Stomach (tissue), 19 donors: ENCODE measurements at places on chromosomes 11 and 22. TPM values are rescaled to one million over a fixed set of nuclear protein-coding genes. Genes with fewer than 3 reads are reported as not detected.

GRCh38 chr11:62574363-62575071 lies 826 bp upstream of the EEF1G start:
- peak overlapping the region; percentile 93 for H3K27ac ChIP-seq
- peaks cover 45% of the 10 kb centered on the region for H3K4me1 ChIP-seq
- H3K4me3 ChIP-seq: peak overlapping the region; percentile 74
- H3K36me3 ChIP-seq: peaks cover 68% of the 10 kb centered on the region
- H3K27me3 ChIP-seq: no peaks in the 10 kb centered on the region

LINC01488 gene
- total RNA-seq: not detected

DNA sequence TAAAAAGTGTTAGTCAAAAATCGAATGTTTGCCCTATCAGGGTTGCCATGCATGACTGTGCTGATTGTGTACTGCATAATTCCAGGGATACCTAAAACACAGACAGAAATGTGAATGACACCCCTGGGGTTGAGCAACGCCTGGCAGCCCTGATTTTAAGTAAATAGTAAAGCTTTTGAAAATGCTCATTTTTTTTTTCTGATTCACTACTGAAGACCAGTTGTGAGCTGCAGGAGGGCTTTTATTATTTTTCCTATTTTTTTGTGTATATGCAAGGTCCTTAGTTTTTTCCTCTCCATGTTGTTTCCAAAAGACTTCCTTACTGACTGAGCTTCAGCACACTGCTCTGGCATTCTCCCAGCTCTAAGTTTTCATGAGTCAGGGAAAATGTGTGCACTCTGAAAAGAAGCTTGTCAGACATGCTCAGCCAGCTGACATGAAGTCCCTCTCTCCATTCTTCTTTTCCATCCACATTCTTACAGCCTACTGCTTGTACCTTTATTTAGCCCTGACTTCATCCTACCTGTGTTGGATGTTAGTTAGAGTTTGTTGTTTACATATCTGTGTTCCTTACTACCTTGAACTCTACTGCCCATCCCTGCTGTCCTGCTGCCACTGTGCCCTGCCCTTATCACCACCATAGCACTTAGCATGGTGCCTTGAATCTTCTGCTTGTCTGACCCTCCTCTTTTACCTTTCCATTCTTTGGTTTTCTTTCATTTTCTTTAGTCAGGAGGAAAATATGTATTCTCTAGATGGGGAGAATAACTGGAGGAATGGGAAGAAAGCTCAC lies 79.5 kb downstream of the HORMAD2 start:
- no peak overlapping the region for H3K27ac ChIP-seq
- H3K27me3 ChIP-seq: no peaks in the 10 kb centered on the region
- H3K4me3 ChIP-seq: no peak overlapping the region
- DNase-seq: no peak
- no peaks in the 10 kb centered on the region for H3K4me1 ChIP-seq

DNA sequence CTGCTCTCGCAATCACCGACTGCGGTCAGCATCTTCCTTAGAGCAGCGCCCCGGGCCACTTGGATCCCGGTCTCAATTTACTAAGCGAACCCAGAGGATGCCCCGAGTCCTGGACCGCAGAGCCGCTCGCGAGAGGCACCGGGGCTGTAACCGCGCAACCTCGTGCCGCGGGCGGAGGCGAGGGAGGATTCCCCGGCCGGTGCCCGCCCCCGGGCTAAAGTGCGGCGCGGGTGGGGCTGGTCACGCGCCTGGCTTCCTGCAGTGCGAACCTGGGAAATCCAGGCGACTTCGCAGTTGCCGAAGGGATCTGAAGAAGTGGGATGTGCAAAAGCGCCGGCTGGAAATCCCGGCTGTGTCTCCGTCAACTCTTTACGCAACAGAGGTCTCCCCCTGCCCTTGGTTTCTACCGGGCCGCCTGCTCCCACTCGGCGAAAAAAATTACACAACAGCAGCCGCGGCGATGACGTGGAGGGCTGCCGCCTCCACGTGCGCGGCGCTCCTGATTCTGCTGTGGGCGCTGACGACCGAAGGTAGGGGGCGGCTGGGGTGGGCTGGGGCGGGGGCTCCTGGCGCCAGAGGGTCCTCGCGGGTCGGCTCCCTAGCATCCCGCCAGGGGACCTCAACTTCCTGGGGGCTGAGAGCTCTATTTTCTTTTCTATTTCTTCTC lies at the start of gene NCR3LG1:
NCR3LG1 (plus strand) TSS at position 291 of the 667 bp plus-strand sequence; CDS start at position 461, 170 bp downstream.
- no peaks in the 10 kb centered on the region for H3K36me3 ChIP-seq
- H3K27me3 ChIP-seq: no peaks in the 10 kb centered on the region
- H3K4me1 ChIP-seq: peaks cover 12% of the 10 kb centered on the region

DNA sequence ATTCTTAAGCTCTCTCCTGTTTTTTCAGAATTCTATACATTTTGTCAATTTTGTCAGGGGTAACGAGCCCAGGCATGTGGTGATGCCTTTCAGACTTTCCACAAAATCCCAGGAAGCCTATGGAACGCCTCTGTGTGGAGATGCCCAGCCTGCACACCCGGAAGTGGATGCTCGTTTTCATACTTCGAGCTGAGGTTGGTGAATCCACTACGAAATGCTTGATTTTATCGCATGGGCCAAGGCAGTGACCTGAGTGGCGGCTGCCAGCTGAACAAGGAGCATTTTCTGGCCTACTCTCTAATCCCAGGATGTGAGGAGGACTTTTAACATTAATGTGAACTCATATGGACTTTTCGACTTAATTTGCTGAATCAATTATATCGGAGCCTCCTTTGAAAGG lies 426.7 kb upstream of the B3GAT1 start:
- DNase-seq: no peak
- H3K27ac ChIP-seq: no peak overlapping the region
- H3K36me3 ChIP-seq: no peaks in the 10 kb centered on the region
- H3K4me1 ChIP-seq: no peaks in the 10 kb centered on the region

DNA sequence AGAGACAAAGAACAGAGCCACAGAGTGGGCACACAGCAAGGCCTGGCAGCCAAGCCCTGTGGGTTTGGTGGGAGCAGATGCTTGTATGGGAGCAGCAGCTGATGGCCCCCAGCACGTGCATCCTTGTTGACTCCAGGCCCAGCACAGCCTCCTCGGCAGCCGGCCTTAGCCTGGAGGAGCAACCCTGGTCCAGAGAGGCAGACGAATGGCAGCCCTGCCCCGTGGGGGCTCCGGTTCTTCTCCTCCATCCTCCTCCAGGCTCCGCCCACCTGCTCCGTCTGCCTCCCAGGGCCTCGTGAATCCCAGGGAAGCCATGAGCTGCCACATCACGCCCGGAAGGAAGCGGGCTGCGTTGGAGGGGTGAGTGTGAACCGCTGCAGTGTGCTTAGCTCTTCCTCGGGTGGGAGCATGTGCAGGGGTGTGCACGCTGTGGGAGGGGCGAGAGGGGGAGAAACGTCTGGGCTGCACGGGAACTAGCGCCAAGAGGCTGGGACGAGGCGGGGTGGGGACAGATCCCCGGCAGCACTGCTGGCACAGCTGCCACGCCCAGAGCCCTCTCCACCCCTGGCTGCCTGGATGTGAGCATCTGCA lies 36.3 kb upstream of the JAM3 start:
- H3K36me3 ChIP-seq: no peaks in the 10 kb centered on the region
- peak overlapping the region; percentile 79 for H3K27ac ChIP-seq
- H3K4me3 ChIP-seq: no peak overlapping the region
- H3K27me3 ChIP-seq: peaks cover 11% of the 10 kb centered on the region
